ENCODE measurements at places on chromosomes 2 and 18.

GRCh38 chr18:50791599-50792438 lies 28.0 kb downstream of the MRO start:
- DNase-seq, result no peak

- DNase-seq, result no peak
Observed at GRCh38 chr2:156437272-156437930, 1.2 kb downstream of the GPD2 start.

DNA sequence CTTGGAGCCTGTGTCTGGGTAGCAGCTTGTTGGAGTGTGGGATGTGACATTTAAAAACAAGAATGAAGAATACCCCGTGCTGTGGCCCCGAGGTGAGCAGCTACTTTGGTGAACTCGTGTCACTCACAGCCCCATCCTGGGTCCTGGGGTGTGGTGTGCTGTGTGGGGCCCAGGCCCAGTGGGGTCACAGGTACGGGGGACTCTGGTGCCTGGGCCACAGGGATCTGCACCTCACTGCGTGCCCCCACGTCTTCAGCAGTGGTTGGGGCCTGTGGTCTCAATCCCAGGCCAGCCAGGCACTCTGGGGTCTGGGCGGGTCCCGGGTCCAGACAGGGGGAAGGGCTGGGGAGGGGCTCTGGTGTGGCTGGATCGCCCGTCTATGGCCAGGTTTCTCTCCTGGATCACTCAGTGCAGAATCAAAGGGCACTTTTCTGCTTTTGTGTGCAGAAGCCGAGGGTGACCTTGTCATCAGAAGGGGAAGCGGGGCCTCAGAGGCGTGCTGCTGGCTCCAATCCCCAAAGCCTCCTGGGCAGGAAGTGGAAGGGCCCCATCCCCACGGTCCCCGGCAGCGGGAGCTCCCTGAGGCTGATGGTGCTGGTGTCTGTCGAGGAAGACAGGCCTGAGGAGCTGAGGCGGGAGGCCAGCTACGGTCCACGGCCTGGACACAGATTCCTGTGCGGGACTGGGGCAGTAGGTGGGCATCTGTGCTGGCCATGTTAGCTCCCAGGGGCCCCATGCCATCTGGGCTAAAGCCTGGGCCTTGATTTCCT lies 1.4 kb downstream of the GPR35 start:
- DNase-seq, result no peak

DNA sequence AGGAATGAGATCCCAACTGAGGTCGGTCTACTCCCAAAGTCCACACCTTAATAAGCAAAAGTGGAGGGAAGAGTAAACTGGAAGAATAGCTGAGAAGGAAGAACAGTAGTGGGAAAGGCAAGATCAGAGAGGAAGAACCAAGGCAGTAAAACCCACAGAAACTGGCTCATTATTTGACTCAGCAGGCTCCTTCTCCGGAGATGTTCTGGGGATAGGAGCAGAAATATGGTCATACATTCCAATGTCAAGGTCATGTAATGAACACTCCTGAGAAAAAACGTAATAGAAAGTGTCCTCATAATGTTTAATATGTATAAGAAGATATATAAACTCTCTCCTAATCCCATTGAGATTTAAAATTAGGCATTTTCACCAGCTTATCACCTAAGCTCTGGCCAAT lies 39.5 kb downstream of the STK39 start:
- DNase-seq, result no peak

GRCh38 chr2:55010915-55011314 lies 39.3 kb downstream of the RTN4 start:
- DNase-seq, result no peak

GRCh38 chr2:32627441-32627813 lies 423 bp upstream of the TTC27 start:
- no peak for DNase-seq

DNA sequence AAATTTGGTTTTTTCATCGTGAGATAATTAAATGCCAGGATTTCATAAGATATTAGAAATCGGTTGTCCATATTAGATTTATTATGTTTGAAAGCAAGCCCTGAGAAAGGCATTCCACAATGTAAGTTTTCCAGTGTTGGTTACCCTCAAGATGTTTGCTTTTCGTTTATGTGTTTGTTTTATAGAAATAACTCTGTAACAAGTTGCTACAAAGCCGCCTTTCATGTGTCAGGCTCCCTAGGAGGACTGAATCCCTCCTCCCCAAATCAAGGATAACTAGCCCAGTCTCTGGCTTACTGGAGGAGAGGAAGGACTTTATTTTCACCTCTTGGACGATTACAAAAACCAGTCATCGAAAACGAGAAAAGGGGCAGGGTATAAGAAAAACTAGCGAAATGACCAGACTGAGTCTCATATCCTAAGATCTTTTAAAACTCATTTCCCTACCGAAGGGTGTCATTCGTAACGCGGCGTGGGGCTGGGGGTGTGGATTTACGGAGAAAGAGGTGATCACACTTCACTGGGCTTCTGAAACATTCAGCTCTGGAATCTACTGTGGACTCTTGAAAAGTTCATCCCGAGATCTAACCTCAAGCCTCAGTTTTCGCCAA lies 1.0 kb upstream of the PEX13 start:
- DNase-seq, result no peak

DNA sequence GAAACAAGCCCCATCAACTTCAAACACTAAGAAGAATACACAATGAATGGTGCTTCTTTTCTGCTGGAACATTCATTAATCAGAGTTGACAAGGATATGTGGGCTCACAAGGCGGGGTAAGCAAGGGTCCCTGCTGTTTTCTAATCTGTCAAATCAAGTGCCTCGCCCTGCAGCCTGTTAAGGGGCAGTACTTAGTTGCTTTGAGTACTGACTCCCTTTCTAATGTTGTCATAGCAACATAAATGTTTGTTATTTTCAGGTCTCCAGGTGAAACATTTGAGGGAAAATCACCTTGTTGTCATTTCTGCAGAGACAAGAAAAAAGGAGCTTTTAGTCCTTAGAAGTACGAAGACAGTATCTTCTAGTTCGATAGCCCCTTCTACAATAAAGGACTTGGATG lies 284.7 kb upstream of the PKDCC start:
- DNase-seq, result no peak

GRCh38 chr2:200756618-200757321 lies 54.9 kb upstream of the BZW1 start:
- DNase-seq, result no peak

- DNase-seq, result no peak
Observed at GRCh38 chr2:231800493-231801091, 14.3 kb downstream of the COPS7B start.

GRCh38 chr2:71932037-71932779 lies 215.5 kb downstream of the CYP26B1 start:
- no peak for DNase-seq

- no peak for DNase-seq
Observed at GRCh38 chr2:27901234-27901633, 10.7 kb downstream of the BABAM2 start.

GRCh38 chr18:26780520-26781325 lies 84.8 kb downstream of the AQP4 start:
- no peak for DNase-seq

GRCh38 chr18:8116341-8117005 lies 492.8 kb upstream of the RAB12 start:
- no peak for DNase-seq
